ENCODE measurements at places on chromosomes 1 and 21. TPM values are rescaled to one million over a fixed set of nuclear protein-coding genes. Genes with fewer than 3 reads are reported as not detected.

DNA sequence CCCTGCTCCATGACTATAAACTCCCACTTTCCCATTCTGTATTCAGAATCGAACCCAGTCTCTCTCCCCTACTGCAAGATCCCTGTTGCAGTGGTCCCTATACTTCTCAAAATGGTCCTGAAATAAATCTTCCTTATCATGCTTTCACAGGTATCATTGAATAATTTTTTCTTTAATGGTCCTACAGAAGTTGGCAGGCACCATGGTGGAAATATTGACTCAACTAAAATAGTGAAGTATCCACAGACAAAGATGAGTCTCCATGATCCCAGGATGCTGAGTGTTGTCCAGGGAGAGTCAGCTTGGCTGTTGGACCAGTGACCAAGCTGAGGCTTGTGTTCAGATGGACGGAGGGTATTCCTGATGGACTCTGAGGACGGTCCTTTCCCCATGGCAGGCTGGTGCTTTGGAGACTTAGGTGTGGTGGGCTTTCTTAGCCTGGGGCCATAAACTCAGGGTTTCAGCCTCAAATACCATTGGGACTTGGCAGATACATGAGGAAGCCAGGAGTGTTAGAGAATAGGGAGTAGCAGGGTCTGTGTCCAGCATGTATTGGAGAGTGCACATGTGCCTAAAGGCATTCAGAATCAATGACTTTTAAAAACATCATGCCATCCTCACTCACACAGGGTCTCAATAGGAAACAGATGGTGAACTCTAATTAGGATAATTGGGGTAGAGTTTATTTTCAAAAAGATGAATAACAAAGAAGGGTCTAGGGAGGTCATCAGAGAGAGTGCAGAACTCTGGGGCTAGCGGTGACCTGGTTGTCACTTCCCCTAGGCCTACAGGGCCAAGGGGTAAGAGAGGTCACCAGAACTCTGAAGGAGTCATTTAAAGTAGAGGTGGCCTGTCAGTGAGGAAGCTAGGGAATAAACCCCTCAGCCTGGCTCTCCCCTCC, 19.8 kb downstream of the TINAGL1 start:
- no peak for DNase-seq

GRCh38 chr1:20462397-20462796, 23.6 kb downstream of the CAMK2N1 start:
- no peak for DNase-seq

The TIMM17A gene
- 130 TPM for total RNA-seq

- no peak for DNase-seq
Measured at GRCh38 chr1:195939844-195940243, 668.4 kb downstream of the KCNT2 start.

The C2CD4D gene
- 0.22 TPM for total RNA-seq

DNA sequence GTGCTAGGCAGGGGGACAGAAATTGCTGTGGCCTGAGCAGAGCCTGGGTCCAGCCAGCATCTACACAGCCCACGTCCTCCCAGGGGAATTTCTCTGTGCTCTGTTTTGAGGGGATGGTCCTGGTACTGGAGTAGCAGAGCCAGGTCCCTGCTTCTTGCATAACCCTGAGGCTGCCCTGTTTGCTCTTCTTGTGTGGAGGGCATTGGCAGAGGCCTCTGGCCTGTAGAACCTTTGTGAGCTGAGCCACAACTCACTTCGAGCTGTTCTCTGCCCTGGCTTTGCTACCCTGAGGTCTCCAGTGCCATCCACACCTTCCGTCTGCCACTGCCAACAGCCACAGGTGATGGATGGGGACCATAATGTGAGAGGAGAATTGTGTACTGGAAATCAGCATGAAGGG, 101.9 kb downstream of the KCNJ15 start:
- DNase-seq: no peak

DNA sequence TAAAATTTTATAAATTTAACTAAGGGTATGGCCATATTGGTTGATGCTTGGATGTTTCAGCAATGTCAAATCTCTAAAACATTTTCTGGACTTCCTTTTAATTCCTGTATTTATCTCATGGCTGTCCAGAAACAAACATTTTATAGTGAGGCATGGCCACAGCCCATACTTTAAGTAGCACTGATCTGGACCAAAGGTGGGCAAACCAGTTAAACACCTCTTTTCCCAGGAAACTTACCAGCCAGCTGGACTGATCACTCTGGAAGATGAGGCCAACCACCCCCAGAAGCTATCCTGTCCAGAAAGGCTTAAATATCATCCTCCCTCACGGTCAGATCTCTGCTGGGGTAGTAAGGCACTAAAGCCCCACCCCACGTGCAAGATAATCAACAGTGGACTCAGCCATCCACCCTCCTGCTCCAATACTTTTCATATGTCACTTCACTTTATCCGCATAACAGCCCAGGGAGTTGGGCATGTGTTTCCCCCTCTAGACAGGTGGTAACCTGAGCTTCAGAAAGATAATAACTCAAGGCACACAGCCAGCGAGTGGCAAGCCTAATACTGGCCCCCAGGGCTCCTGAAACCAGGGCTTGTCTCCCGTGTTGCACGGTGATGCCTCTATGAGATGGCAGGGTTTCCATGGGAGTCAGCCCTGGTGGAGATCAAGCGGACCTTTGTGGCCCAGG, 120.5 kb upstream of the NGF start:
- DNase-seq: no peak

The RCAN3 gene
- 15.4 TPM for total RNA-seq

The CNR2 gene
- total RNA-seq: not detected

The KIAA0040 gene
- 5.0 TPM for total RNA-seq
